Activated CD4-positive, CD25-positive, alpha-beta regulatory T cell (primary cell): ENCODE measurements at places on chromosomes 1 and 21.

GRCh38 chr1:6807782-6808181, 22.5 kb downstream of the CAMTA1 start:
- DNase-seq = no peak

DNA sequence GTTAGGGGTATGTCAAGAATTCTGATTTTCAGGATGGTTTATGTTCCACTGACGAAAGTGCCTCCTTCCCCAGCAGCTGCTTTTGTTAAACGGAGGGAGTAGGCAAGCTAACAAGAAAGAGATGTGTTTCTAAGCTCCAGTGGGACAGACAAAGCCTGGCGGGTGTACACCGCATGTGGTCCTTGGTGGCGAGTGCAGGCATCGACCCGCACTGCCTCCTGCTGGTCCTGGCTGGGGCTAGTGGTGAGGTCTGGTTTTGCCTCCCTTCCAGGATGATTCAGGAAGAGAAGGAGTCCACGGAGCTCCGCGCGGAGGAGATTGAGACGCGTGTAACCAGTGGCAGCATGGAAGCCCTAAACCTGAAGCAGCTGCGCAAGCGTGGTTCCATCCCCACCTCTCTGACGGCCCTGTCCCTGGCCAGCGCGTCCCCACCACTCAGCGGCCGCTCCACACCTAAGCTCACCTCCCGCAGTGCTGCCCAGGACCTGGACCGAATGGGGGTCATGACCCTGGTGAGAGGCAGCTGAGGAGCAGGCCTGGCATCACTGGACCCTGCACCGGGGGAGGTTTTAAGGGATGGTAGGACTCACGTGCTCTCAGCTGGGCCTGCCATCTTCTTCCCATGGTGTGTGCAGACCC, 29.0 kb downstream of the PPFIA4 start:
- DNase-seq = no peak

GRCh38 chr1:73824065-73824464, 373.9 kb downstream of the LRRIQ3 start:
- DNase-seq = no peak

- no peak for DNase-seq
Observed at GRCh38 chr1:86429122-86429725, 5.3 kb downstream of the CLCA2 start.

- no peak for DNase-seq
Observed at GRCh38 chr1:192108161-192108560, 50.1 kb upstream of the RGS18 start.

DNA sequence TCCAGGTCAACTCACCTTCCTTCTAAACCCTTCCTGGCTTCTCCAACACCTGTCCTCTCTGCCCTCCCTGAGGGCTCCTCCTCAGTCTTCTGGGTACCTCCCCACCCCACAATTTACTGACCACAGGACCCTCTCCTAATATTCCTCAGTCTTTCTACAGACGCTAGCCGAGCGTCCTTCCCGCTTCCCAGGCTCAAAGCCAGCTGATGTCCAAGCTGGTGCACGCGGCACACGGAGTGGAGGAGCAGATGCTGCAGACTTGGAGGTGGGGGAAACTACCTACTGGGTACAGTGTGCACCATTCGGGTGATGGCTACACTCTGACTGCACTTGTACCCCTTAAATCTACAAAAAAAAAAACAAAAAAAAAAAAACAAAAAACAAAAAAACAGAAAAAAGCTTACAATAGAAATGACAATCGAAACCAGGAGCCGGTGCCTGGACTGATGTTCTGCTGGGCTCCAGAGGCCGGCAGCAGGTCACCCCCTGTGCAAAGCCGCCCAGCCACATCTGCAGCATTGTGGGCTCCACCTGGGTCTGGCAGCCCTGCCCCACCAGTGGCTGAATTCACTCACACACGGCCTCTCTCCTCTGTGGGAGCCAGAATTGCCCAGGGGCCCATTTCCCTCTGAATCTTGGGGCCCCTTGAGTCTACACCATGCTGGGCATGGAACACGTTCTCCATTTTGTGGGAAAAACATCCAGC, 7.0 kb downstream of the TRIM11 start:
- DNase-seq = no peak

DNA sequence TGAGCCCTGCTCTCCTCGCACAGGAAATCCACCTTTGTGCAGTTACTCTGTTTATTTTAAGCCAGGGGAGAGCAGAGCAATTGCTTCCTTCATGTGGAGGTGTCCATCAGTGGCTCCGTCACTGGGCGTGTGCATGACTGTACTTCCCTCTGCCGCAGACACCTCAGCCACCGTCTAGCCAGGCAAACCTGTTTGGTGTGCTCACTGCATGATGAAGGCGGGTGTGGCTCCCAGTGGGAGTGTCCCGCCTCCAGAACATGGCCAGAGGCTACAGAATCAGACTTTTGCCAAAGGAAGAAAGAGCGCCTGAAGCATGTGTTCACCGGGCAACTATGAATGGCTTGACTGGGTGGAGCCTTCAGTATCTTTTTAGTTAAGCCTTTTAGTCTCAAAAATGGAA, 26.1 kb upstream of the LAMC2 start:
- no peak for DNase-seq
